Putamen (tissue), 1 donor: ENCODE measurements at places on chromosomes 2 and 18.

- no peak for DNase-seq
These were observed 28.9 kb downstream of the MGAT5 start for GRCh38 chr2:134282629-134283400.

GRCh38 chr2:3183766-3184165 is 193.9 kb downstream of the EIPR1 start:
- no peak for DNase-seq

DNA sequence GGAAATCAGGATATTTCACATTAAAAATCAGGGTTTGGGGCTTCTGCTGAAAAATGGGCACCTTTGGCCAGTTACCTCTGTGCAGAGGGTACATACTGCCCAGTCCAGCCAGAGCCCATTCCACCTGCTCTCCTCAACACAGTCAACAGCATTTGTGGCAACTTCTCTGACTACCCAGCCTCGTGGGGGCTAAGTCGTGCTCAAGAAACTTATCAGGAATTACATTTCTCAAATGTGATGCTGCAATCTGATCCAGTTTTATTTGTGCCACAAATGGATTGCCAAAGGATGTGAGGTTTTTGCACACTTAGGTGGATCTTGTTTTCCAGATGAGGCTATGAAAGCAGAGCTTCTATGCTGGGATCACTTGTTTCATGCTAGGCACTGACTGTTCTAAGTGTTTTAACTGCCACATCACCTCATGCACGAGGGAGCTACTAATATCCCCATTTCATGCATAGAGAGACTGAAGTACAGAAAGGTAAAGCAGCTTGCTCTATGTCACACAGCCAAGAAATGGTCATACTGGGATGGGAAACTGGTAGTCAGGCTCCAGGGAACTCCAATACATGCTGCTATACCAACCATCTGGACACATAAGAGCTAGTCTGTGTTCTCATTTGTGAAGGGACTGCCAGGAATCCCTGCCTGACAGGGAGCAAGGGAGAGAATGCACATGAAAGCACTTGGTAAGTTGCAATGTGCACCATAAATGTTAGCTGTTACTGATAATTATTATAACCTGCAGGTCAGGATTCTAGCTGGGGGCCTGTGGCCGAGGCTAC is 89.0 kb upstream of the HK2 start:
- no peak for DNase-seq

- no peak for DNase-seq
These were observed 50.4 kb downstream of the AP1S3 start for GRCh38 chr2:223786943-223787342.

DNA sequence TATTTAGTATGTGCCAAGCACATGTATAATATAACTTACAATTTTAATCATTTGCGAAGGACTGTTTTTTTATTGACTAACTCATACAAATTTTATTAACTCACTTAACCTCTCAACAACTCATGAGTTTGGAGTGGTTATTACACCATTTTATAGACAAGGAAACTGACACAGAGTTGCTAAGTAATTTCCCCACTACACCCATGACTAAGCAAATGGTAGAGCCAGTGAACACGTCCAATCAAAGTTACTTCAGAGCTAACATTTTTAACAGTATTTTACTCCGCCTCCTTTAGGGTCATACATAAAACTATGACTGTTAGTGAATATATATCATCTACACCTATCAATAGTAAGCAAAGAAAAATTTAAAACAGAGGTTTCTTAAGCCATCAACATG is 556.7 kb upstream of the FSIP2 start:
- no peak for DNase-seq
